Body of pancreas (tissue), 4 donors: ENCODE measurements at places on chromosomes 7 and 10.

GRCh38 chr10:93267521-93267920 is 193.8 kb downstream of the CYP26A1 start:
- DNase-seq = no peak

DNA sequence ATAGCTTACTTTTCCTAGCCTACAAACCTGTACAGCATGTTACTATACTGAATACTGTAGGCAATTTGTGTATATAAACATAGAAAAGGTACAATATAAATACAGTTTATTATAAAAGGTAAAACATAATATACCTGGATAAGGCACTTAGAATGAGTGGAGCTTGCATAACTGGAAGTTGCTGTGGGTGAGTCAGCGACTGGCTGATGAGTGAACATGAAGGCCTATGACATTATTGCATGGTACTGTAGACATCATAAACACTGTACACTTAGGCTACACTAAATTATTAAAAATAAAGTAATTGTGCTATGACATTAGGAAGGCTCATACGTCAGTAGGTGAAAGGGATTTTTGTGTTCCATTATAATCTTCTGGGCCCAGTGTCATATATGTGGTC is 228.8 kb downstream of the HDAC9 start:
- DNase-seq = no peak

DNA sequence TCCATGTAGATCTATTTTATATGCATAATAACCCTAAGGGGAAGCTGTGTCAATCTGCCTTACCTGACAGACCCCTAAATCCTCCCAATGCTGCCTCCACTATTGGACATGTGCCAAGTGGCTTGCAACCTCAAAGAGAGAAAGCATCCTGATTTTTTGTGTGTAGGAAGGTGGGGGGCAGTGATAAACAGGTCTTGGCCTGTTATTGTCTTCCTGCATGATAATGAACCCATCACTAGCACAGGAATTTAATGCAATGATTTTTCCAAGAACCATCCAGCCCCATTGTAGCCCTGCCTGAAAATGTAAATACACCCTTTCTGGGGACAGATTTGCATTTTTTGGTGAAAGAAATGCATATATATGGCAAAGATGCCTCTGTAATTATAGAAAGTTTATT is 850.2 kb downstream of the LRMDA start:
- no peak for DNase-seq

- DNase-seq = no peak
Measured at GRCh38 chr7:79790656-79791262, 337.3 kb upstream of the MAGI2 start.

GRCh38 chr7:35646289-35647023 is 48.5 kb downstream of the HERPUD2 start:
- peak; percentile 53 for DNase-seq

DNA sequence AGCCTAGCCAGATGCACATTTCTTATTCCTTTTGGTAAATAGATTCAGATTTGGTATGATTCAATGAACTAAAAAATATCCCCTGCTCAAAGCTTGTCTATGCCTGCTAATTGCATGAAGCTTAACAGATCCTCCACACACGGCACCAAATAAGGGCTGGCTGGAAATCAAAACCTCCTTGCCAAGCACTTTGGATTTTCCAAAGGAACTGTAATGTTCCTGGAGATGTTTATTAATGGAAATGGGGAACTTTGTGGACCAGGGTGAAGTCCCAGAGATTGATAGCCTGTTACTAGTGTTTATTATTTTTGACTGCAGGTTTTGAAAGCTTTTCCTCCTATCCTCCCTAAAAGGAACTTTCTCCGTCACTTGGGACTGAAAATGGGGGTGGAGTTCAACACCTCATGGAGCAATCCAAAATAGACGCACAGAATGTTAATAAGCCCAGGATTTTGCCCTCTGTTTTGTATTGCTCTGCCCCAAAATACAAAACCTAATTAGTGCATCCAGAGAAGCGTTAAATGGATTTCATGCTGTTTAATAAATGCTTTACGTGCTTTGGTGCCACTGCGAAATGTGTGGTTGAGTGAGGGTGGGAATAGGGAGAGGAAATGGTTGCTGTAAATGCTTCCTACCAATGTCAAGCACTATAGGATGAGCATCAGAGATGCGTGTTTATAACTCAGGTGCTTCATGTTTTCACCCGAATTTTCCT is 1027.7 kb downstream of the LRMDA start:
- DNase-seq = no peak

DNA sequence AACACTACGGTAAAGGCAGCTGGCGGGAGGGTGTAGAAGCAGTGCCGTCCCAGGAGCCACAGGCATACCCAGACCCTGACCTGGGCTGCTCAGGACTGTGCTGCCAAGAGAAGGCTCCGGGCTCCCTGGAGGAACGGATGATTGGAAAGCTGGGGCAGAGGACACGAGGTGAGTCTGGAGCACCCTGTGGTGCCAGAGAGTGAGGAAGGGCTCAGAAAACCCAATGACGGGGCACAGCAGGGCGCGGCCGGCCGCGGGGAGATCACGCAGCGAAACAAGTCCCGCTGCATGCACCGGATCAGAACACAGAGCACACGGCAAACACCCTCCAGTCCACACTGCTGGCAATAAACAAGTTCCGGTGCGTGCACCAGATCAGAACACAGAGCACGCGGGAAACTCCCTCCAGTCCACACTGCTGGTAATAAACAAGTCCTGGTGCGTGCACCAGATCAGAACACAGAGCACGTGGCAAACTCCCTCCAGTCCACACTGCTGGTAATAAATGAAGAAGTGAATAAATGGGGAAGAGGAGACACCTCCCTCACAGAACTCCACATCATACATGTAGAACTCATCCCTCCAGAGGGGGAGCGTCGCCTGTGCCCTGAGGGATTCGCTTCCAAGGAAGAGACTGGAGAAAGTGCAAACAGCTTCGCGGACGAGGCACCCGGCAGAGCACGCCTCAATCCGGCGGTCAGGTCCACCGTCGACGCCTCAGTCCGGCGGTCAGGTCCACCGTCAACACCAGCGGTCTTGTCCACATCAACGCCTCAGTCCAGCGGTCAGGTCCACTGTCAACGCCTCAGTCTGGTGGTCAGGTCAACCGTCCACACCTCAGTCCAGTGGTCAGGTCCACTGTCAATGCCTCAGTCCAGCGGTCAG is 265.0 kb downstream of the MAD1L1 start:
- DNase-seq = no peak

- no peak for DNase-seq
Measured at GRCh38 chr10:74634995-74635536, 191.3 kb upstream of the KAT6B start.

DNA sequence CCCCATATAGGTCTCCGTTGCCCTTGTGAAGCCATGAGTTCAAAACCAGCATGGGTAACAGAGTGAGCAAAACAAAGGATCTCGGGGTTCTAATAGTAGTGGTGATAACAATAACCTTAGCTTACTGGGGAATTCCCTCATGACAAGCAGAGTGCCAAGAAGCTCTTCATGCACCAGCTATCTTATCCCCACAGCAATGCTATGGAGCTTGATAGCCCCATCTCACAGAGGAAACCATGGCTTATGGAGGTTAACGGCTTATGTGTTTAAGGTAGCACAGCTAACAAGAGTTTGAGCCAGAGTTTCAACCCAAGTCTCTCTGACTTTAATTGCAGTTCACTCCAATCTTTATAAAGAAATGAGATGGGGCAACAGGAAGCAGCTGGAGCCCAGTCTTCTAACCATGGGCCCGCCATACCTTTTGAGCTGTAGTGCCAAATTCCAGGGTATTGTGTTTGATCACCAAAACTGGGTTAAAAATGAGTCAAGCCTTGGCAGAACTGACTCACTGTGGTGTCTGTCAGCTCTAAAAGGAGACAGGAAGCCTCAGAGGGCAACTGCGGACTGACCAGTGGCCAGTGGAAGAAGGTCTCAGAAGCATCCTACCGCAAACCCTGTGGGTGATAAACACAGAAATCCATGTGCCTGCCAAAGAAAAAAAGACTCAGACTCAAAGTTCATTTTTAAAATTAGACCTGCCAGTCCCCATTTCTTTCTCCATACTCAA is 16.5 kb upstream of the PLAU start:
- DNase-seq = no peak
